Suppressor macrophage treated with lipopolysaccharide for 1 hour (primary cell): ENCODE measurements at places on chromosomes 12 and 14.

DNA sequence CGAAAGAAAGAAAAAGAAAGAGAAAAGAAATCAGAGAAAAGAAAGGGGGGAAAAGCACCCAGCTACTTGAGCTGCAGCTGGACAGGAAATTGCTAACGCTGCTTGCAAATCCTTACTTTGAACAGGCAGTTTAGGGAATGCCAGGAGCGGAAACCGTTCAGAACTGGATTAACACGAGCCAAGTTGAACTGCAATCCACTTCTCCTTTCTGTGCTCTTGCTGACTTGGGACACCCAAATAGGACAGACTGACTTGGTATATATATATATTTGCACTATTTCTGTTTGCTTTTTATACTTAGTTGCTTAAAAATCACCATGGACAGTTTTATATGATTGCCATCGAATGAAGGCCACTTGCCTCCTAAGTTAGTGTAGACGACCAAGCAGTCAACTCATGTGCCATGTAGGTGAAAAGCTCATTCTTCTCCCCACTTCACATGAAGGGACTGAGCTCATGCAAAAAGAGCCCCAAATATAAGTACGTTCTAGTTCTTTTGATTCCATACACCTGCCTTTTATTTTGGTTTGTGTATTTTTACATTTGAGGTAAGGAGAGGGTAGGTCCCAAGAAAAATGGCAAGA lies 5.5 kb downstream of the DUSP6 start:
- DNase-seq: peak; percentile 85

DNA sequence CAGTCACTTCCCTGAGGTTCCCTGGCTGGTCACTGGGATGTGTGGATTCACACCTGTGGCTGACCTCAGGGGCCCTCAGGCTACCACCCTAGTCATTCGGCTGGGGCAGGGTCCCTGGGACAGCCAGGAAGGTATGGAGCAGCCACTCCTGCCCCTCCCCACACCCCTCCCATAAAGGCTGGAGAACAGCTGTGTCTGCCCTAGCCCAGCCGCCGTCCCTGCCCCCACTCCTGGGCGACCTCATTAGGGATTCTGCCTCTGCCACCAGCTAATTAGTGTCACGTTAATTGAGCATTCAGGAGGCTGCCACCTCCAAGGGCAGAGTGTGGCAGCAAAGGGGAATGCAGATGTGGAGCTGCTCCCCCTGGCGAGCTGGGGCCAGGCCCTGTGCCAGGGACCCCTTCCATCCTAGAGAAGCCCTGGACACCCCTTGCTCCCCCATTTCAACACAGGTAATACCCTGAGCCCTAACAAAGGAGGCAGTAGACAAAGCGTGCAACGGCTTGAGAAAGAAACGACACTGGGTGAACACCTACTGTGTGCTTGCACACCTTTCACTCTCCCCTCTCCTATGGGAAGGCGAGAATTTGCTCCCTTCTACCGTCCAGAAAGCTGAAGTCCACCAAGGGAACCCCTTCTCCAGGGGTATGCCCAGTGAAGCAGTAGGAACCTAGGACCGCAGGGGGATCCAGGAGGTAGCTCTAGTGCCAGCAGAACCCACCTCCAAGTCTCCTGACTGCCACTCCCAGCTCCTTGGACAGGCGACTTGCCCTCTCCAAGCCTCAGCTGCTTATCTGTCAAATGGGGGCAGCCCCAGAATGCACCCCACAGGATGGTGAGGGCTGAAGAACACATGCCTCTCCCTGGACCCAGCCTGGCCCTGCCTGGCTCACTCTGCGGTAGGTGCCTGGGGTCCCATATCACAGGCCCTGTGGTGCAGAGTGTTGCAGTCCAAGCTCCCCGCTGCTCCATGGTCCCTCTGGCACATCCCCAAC lies 45.1 kb downstream of the FAM222A start:
- no peak for DNase-seq

- no peak for DNase-seq
Measured at GRCh38 chr12:121454921-121455320, 55.0 kb downstream of the RNF34 start.

GRCh38 chr14:29521526-29522137 lies 406.0 kb downstream of the PRKD1 start:
- no peak for DNase-seq

DNA sequence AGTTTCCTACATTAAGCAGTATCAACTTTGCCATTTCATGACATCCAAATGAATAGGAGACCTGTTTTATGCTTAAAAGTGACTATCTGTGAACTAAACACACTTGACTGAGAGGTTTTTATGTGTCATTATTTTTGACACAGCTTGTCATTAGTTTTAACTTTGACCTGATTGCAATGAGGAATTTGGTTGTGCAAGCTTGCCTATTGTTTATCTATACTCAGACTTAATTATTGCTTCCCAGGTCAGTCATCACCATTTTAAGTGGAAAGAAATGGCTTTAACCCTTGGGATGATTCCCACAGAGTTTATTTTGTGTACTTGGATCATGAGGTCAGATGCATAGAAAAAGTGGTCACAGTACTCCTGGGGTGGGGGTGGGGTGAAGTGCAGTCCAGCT lies 171.0 kb upstream of the PRICKLE1 start:
- DNase-seq: no peak

DNA sequence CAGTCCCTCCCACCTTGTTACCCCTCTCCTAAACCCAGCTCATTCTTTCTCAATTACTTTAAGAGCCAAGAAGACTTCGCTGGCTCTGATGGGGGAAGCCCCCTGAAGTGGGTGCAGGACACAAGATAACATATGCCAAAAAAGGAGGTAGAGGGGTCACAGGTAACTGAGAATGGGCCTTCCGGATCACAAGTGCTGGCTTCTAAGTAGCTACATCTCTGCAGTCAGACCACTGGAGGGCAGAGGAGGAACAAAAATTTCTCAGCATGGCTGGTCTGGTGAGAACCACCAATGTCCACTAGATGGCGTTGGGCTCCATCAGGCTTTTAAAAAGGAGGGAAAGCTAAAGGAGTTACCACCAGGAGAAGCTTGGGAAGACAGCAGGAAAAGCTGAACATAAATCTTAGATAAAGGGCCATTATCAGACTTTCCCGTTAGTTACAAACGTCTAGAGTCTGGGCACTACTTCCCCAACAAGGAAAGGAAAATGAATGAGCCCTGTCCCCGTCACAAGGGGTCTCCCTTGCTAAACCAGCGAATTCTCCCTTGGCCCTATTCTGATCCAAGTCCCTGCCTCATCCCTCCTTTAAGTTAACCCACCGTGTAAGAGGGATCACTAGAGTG lies 11.6 kb upstream of the CDH24 start:
- peak; percentile 91 for DNase-seq

DNA sequence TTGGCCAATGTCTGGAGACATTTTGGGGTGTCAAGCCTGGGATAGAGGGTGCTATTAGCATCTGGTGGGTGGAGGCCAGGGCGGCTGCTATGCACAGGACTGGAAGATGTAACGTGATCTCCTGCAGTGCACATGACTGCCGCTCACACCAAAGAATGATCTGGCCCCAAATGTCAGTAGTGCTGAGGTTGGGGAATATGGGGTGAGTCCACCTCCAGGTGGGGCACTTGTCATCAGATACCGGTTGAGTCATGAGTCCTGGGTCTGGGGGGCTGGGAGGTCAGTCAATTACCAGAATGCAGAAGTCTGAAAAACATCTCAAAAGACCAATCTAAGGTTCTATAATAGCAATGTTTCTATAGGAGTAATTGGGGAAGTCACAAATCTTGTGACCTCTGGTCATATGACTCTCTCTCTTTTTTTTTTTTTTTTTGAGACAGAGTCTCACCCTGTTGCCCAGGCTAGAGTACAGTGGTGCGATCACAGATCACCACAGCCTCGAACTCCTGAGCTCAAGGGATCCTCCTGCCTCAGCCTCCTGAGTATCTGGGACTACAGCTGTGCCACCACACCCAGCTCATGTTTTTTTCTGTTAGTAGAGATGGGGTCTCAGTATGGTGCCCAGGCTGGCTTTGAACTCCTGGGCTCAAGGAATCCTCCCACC lies 6.0 kb upstream of the SDSL start:
- DNase-seq: peak; percentile 91

- DNase-seq: no peak
Measured at GRCh38 chr12:129862561-129863175, 41.2 kb downstream of the TMEM132D start.

- DNase-seq: no peak
Measured at GRCh38 chr12:21336656-21337055, 1.9 kb upstream of the SLCO1A2 start.

DNA sequence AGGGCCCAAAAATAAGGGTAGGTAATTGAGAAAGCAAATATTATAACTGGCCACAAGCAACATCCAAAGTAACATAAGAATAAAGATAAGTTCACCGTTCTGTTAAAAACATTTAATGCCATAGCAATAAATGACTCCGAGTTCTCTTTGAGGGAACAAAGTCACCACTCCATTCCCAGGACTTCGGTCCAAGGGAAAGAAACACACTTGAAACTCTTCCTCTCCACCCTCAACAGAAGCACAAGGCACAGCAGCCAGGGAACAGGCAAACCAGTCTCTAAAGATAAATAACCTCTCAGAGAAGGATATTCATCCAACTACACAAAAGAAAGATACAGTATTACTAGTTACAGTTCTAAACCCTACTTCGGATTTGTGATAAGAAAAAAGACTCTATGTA lies 2.5 kb downstream of the SETD3 start:
- DNase-seq: no peak

DNA sequence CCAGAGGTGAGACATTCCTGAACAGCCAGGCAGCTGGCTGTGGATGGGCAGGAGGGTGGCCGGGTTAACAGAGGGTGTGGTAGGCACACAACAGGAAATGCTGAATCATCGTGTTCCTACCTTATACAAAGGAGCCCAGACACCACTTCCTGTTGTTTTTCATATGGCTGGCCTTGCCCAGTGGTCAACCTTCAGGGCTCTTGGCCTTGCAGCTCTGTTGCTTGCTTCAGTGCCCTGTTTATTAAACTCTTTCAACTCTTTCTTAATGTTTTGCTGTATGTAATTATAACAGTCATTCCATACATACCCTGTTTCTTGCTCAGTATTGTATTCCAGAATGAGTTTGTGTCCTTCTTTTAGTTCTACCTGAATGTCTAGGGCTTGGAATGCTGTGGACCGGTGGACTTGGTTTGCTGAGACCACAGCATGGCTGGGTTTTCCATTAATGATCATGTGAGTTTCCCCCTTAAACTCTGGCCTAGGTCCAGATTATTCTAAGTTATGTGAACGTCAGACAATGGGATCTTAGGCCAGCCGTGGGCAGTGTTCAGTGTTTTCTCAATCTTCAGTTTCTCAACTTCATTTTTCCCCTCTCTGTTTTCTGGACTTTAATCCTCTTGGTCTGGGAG lies 11.9 kb downstream of the CFAP54 start:
- DNase-seq: peak; percentile 51

GRCh38 chr12:75877763-75878621 lies 153.6 kb downstream of the PHLDA1 start:
- no peak for DNase-seq

DNA sequence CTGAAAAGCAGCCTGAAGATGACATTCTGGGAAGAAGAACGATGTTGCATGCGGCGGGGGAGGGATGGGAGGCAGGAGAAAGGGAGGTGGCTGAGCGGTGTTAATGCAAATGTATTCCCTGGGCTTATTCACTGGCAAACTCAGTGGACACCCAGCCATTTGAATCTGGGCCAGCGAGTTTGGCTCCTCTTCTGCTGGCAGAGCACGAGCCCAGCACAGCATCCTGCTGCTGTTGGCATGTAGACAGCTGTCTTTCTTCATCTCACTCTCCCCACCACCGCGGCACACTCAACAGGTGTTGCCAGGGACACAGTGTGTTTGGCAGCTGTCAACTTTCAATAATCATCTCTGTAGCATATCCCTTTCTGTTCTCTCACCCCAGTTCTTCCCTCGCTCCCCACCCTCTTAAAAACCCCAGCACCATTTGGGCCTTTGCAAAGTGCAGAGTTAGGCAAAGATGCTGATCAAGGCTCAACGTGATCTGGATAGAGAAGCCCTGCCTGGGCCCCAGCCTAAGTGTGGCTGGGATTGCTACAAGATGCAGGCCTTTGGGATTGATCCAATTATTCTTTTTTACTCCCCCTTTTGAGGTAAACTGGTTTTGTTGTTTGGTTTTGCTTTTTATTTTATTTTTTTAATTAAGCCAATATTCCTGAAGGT lies 131.9 kb downstream of the EXOC5 start:
- no peak for DNase-seq

DNA sequence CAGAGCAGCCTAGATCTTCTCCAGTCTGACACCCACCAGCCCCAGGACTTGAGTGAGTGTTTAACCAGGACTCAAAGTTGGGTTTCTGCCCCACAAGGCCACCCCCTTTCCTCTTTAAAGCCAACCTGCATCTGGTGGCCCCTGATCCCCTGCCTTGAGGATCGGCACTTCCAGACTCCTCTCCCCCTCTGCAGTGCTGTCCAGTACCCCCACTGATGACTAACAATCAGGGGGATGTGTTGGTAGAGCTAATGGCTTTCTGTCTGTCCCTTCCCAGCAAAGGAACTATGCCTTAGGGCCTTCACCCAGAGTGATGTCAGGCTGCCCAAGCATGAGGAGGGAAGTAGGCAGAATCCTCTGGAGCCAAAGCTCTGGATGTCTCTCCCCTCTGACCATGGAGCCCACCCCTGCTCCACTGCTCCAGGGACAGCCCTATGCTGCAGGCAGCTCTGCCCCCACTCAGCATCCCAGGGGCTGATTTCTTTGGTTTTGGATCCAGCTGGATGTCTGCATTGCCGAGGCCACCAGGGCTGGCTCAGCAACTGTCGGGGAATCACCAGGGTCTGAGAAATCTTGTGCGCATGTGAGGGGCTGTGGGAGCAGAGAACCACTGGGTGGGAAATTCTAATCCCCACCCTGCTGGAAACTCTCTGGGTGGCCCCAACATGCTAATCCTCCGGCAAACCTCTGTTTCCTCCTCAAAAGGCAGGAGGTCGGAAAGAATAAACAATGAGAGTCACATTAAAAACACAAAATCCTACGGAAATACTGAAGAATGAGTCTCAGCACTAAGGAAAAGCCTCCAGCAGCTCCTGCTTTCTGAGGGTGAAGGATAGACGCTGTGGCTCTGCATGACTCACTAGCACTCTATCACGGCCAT lies 42.9 kb downstream of the DAD1 start:
- no peak for DNase-seq

DNA sequence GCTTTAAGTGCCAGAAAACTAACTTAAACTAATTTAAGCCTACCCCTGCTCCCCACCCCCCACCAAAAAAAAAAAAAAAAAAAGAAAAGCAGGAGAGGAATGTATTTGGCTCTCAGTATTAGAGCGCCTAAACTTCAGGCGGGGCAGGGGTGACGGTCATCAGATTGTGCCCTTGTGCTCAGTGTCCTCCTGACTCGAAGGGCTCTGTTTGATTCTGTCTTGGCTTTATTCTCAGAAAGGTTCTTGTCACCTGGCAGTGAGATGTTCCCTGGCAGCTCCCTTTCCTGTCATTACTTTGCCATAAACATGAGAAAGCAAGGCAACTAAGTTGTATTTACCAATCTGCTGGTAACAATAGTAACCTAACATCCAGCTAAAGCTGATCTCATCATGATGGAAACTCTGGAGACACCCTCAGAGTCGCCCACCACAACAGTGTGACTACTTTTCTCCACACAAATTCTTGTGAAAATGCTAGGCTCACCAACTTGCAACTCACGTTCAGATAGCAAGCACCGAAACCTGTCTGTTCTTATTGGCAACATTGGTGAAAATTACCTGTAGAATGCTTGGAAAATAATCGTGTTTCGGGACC lies 39.0 kb upstream of the WNK1 start:
- peak; percentile 60 for DNase-seq
